ENCODE measurements at places on chromosomes 12 and 14. TPM values are rescaled to one million over a fixed set of nuclear protein-coding genes. Genes with fewer than 3 reads are reported as not detected.

The CD9 gene
- 475 TPM for total RNA-seq

The CLEC1B gene
- total RNA-seq: not detected

The ITGB7 gene
- total RNA-seq: 0.44 TPM

The MYH6 gene
- total RNA-seq: not detected

The CCDC198 gene
- not detected for total RNA-seq

The ARHGAP9 gene
- not detected for total RNA-seq

The FAM186B gene
- total RNA-seq: 0.99 TPM

The FOXM1 gene
- total RNA-seq: 2.8 TPM

The CRIP2 gene
- total RNA-seq: 67.5 TPM

The SCFD1 gene
- 178 TPM for total RNA-seq

The VRK1 gene
- 38.4 TPM for total RNA-seq

The DERA gene
- total RNA-seq: 46.0 TPM

The GON7 gene
- 6.3 TPM for total RNA-seq

The ACVR1B gene
- 13.1 TPM for total RNA-seq
